ENCODE measurements at places on chromosomes 16 and 17.
A peak's percentile ranks its signal among the peaks of the same experiment; 100 is the strongest.

GRCh38 chr17:79950306-79950705, 85.4 kb downstream of the TBC1D16 start:
- peak; percentile 27 for DNase-seq

DNA sequence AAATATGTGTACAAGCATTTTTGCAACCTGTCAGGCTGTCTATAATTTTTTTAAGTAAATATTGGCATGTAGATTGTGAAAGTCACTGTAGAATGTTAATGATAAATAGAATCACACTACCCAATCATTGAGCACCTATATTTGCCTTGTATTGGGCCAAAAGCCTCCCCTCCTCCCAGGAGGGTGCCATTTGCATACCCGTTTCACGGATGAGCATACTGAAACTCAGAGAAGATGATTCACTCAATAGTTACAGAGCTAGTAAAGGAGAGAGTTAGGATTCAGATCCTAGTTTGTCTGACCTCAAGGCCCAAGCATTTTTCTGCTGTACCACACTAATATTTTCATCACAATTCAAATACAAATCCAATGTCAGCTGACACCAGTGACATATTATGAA, 299.7 kb upstream of the CDH11 start:
- no peak for DNase-seq

DNA sequence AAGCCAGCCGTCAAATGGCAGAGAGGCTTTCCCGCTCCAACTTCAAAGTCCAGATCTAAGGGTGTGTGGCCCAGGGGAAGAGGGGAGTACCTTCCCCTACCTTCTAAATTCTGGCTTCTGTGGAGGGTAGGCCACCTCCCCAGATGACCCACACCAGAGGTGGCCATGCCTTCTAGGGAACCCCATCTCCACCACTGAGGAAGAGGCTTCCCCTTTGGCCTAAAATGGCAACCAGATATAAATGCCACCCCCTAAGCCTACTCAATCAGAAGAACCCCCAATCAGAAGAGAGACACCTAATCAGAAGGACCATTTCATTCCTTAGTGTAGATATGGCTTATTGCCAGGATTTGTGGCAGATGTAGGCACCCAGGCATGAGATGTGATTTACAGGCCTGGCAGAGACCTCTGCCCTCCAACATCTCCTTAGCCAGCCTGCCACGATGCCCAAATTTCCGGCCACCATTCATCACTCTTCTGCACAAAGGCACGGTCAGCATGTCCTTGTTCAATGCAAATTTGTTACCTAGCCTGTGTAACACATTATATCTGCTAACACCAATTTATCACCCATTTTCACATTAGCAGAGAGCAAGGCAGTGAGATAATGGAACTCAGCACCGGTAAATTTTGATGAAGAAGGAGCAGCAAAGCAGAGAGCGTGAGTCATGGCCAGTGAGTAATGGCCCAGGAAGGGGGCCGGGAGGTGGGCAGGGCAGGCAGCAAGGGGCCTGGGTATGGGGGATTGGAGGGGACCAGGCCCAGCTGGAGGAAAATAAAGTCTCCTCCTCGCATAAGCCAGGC, 1.2 kb upstream of the MGAT5B start:
- DNase-seq: no peak

GRCh38 chr17:50386510-50386909, 10.8 kb downstream of the LRRC59 start:
- no peak for DNase-seq

- peak; percentile 9 for DNase-seq
Measured at GRCh38 chr17:79657861-79658810, 47.3 kb upstream of the RBFOX3 start.

DNA sequence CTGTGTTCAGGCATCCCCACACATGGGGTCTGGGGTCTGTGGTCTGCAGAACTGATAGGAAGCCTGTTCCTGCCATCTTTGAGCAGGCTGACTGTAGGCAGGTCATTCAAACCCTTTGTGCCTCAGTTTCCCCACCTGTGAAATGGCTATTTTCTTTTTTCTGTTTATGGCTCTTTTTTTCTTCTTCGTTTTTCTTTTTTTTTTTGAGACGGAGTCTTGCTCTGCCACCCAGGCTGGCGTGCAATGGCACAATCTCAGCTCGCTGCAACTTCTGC, 72.5 kb downstream of the ABCC6 start:
- DNase-seq: no peak

GRCh38 chr16:27579087-27579980, 29.4 kb downstream of the KATNIP start:
- no peak for DNase-seq
